Natural killer cell (primary cell): ENCODE measurements at places on chromosomes 5 and 9. TPM values are rescaled to one million over a fixed set of nuclear protein-coding genes. Genes with fewer than 3 reads are reported as not detected.

- no peak for DNase-seq
- no peak overlapping the region for H3K4me3 ChIP-seq
- no peaks in the 10 kb centered on the region for H3K36me3 ChIP-seq
- no peak overlapping the region for H3K27ac ChIP-seq
- H3K27me3 ChIP-seq = no peaks in the 10 kb centered on the region
Measured at GRCh38 chr5:81337803-81338202, 36.4 kb downstream of the ZCCHC9 start.

GRCh38 chr5:16489322-16489791, 23.8 kb upstream of the ZNF622 start:
- H3K27ac ChIP-seq = no peak overlapping the region
- no peak overlapping the region for H3K4me3 ChIP-seq
- H3K27me3 ChIP-seq = no peaks in the 10 kb centered on the region

- no peaks in the 10 kb centered on the region for H3K36me3 ChIP-seq
- H3K4me3 ChIP-seq = no peak overlapping the region
- H3K4me1 ChIP-seq = no peaks in the 10 kb centered on the region
Measured at GRCh38 chr9:32200896-32201295, 183.5 kb upstream of the ACO1 start.

DNA sequence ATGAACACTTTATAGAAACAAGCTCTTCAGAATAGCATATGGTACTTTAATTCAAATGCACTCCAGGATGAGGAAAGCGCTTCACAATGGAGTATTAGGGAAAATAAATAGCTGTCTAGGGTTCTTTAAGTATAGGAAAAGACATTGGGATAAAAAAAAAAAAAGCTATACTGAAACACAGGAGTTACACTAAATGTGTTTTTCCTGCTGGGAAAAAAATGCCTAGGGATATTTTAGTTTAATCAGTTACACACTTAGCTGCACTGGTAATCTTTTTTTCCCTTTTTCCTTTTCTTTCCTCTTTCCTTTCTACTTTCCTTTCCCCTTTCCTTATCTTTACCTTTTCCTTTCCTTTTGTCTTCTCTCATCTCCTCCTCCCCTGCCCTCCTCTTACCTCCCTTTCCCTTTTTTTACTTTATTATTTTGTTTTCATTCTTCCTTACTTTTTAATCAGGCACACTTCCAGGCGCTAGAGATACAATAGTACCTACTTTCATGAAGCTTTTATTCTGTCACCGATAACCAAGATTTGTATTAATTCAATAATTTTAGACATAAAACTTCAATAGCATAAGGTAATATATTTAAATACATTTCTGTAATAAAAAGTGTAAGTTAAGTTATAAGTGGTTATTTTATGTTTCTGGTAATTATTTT, 758.7 kb downstream of the CDH18 start:
- H3K4me1 ChIP-seq = no peaks in the 10 kb centered on the region
- no peak for DNase-seq
- H3K36me3 ChIP-seq = no peaks in the 10 kb centered on the region
- H3K4me3 ChIP-seq = no peak overlapping the region
- H3K27ac ChIP-seq = no peak overlapping the region

- DNase-seq = no peak
- no peak overlapping the region for H3K4me3 ChIP-seq
- H3K36me3 ChIP-seq = no peaks in the 10 kb centered on the region
- no peaks in the 10 kb centered on the region for H3K4me1 ChIP-seq
Measured at GRCh38 chr5:59917121-59917520, 23.6 kb upstream of the PDE4D start.

GRCh38 chr9:3961409-3961808, 338.5 kb downstream of the GLIS3 start:
- DNase-seq = no peak
- no peaks in the 10 kb centered on the region for H3K36me3 ChIP-seq

GRCh38 chr9:86187121-86187520, 72.3 kb downstream of the C9orf153 start:
- no peaks in the 10 kb centered on the region for H3K27me3 ChIP-seq
- H3K27ac ChIP-seq = no peak overlapping the region
- no peaks in the 10 kb centered on the region for H3K36me3 ChIP-seq
- no peaks in the 10 kb centered on the region for H3K4me1 ChIP-seq
- no peak overlapping the region for H3K4me3 ChIP-seq

GRCh38 chr9:130991778-130992681, 16.9 kb upstream of the LAMC3 start:
- H3K27me3 ChIP-seq = no peaks in the 10 kb centered on the region
- no peak for DNase-seq
- no peak overlapping the region for H3K27ac ChIP-seq
- peaks cover 20% of the 10 kb centered on the region for H3K4me1 ChIP-seq

DNA sequence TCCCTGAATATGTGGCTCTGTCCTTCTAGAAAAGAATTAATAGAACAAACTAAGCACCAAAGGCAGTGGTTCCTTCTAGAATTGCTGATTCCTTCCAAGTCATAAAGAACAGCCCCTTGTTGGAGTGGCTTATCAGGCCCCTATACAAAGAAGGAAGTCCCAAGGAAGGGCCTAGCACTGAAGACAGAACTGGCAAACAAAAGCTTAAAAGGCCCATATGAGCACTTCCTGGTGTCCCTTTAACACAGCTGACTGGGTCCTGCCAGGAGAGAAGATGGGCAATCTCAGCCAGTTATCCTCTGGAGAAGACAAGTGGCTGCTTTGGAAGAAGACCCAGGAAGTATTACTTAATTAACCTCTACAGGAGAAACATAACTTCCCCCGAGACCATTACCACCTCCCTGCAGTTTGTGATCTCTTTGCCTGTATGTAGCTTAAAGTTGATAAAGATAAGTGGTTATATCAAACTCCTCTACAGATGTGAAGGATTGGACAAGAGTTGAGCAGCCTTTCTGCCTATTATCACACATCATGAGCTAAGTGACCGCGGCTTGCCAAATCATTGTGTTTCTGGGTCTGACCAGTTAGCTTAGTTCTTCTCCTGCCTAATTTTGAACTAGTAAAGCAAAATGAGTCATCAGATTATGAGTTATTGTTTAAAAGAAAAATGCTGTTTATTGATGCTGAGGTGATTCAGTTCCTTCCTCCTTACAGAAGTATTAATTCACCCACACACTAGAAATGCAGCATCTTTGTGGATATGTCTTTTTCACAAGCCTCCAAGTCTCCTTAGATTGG, 13.3 kb upstream of the STING1 start:
- H3K36me3 ChIP-seq = no peaks in the 10 kb centered on the region
- DNase-seq = no peak
- H3K27ac ChIP-seq = no peak overlapping the region

DNA sequence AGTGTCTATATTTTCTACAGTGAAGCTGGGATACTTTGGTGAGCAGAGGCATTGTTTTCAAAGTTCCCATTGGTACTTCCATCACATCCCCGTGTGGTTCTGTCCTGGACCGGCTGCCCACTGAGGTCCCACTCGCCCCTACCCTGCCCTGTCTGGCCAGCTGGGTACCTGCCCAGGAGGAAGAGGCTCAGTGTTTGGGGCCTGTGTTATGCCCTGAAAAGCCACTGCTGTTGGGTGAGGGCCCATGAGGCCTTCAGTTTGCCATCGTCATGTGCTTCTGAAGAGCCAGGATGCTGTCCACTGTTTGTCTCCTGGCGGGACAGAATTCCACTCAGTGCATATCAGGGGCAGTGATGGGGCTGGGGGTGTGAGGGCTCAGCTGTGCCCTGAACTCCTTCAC, 2.6 kb upstream of the CEP72 start:
- no peaks in the 10 kb centered on the region for H3K36me3 ChIP-seq
- no peak overlapping the region for H3K27ac ChIP-seq
- H3K4me3 ChIP-seq = no peak overlapping the region
- no peaks in the 10 kb centered on the region for H3K27me3 ChIP-seq
- H3K4me1 ChIP-seq = peaks cover 29% of the 10 kb centered on the region
- no peak for DNase-seq

The MELK gene
- total RNA-seq = 1.5 TPM

The PCDHA1 gene
- total RNA-seq = not detected

The GPR150 gene
- total RNA-seq = 0.97 TPM

The G3BP1 gene
- 127 TPM for total RNA-seq

The IFNA13 gene
- not detected for total RNA-seq

The LRRC19 gene
- total RNA-seq = not detected
